Effector memory CD8-positive, alpha-beta T cell (primary cell): ENCODE measurements at places on chromosomes 2 and 18.

DNA sequence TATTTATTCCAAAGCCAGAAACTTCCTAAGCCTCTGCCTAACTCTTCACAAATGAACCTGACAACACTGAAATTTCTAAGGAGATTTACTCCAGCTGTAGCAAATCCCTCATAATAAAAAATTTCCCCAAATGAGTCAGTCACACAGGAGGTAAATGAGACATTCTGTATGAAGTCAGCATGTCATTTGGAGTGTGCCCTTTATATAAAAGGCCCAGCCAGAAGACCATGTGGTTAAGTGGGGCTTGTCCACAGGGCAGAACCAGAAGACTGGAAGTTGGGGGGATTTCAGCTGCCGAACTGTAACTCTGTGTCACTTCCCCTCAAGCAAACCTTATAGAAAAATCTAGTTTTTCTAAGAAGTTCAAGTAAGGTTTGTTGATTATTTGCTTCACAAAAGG lies 30.2 kb downstream of the NRP2 start:
- peaks cover 4% of the 10 kb centered on the region for H3K36me3 ChIP-seq
- no peak for DNase-seq
- no peak overlapping the region for H3K27ac ChIP-seq
- no peak overlapping the region for H3K4me3 ChIP-seq
- no peaks in the 10 kb centered on the region for H3K4me1 ChIP-seq

DNA sequence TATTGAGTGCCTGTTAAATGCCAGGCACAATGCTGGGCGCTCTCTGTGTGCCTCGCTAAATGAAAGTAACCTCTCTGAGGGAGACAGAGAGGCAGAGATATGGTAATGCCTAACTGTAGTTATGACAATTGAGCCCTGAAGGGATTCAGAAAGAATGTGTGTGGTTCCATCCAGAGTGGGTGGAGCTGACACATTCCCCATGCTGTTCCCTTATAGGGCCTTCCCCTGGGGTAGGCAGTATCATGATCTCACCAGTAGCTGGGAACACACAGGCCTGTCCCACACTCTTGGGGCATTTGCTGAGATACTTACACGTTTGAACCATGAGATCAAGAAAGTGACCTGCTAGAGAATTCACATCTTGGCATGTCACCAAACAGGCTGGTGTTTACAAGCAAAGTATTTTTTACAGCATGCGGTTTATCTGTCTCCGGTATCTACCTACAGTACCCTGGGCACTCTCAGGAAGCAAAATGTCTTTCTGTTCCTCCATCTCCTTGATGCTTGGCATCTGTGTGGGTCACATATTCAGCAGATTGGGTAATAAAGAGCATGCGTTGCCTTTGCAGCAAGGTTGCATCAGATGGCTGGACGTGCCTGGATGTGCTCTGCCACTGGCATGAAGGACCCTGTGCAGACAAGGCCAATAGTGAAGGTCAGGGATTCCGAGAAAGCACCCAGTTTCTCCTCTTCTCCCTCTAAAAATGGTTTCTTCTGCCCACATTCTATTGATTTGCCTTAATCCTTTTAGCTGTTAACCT lies 9.4 kb downstream of the CTIF start:
- peaks cover 12% of the 10 kb centered on the region for H3K27me3 ChIP-seq
- no peaks in the 10 kb centered on the region for H3K36me3 ChIP-seq
- H3K4me3 ChIP-seq = no peak overlapping the region
- no peak for DNase-seq
- H3K27ac ChIP-seq = no peak overlapping the region

GRCh38 chr2:24745825-24746224 lies 47.4 kb downstream of the PTRHD1 start:
- no peak for DNase-seq
- peaks cover 7% of the 10 kb centered on the region for H3K4me1 ChIP-seq
- no peaks in the 10 kb centered on the region for H3K27me3 ChIP-seq
- H3K36me3 ChIP-seq = peaks cover 37% of the 10 kb centered on the region
- H3K4me3 ChIP-seq = peak overlapping the region; percentile 62

GRCh38 chr2:111897630-111897923 lies 830 bp upstream of the MERTK start:
- peaks cover 10% of the 10 kb centered on the region for H3K4me1 ChIP-seq
- no peak for DNase-seq
- peaks cover 26% of the 10 kb centered on the region for H3K27me3 ChIP-seq
- H3K36me3 ChIP-seq = no peaks in the 10 kb centered on the region
- H3K27ac ChIP-seq = no peak overlapping the region
- H3K4me3 ChIP-seq = peak overlapping the region; percentile 84

GRCh38 chr2:160842286-160842685 lies 317.9 kb upstream of the TANK start:
- H3K27me3 ChIP-seq = peaks cover 36% of the 10 kb centered on the region
- no peak for DNase-seq
- H3K4me1 ChIP-seq = no peaks in the 10 kb centered on the region
- H3K36me3 ChIP-seq = no peaks in the 10 kb centered on the region
- no peak overlapping the region for H3K4me3 ChIP-seq

GRCh38 chr2:46967990-46968647 lies 52.5 kb upstream of the MCFD2 start:
- H3K27ac ChIP-seq = no peak overlapping the region
- no peaks in the 10 kb centered on the region for H3K27me3 ChIP-seq
- H3K36me3 ChIP-seq = peaks cover 45% of the 10 kb centered on the region
- no peak overlapping the region for H3K4me3 ChIP-seq
- peaks cover 30% of the 10 kb centered on the region for H3K4me1 ChIP-seq

GRCh38 chr2:147364597-147364996 lies 480.2 kb upstream of the ACVR2A start:
- peak overlapping the region; percentile 10 for H3K27ac ChIP-seq
- peaks cover 4% of the 10 kb centered on the region for H3K4me1 ChIP-seq
- H3K27me3 ChIP-seq = no peaks in the 10 kb centered on the region
- no peaks in the 10 kb centered on the region for H3K36me3 ChIP-seq

GRCh38 chr18:48348739-48349138 lies 60.4 kb downstream of the ZBTB7C start:
- H3K4me3 ChIP-seq = no peak overlapping the region
- H3K27ac ChIP-seq = no peak overlapping the region
- H3K4me1 ChIP-seq = peaks cover 2% of the 10 kb centered on the region

- H3K27ac ChIP-seq = no peak overlapping the region
- no peaks in the 10 kb centered on the region for H3K36me3 ChIP-seq
- no peaks in the 10 kb centered on the region for H3K4me1 ChIP-seq
- DNase-seq = no peak
- H3K4me3 ChIP-seq = no peak overlapping the region
These were observed 11.9 kb downstream of the ADD2 start for GRCh38 chr2:70756128-70756527.

DNA sequence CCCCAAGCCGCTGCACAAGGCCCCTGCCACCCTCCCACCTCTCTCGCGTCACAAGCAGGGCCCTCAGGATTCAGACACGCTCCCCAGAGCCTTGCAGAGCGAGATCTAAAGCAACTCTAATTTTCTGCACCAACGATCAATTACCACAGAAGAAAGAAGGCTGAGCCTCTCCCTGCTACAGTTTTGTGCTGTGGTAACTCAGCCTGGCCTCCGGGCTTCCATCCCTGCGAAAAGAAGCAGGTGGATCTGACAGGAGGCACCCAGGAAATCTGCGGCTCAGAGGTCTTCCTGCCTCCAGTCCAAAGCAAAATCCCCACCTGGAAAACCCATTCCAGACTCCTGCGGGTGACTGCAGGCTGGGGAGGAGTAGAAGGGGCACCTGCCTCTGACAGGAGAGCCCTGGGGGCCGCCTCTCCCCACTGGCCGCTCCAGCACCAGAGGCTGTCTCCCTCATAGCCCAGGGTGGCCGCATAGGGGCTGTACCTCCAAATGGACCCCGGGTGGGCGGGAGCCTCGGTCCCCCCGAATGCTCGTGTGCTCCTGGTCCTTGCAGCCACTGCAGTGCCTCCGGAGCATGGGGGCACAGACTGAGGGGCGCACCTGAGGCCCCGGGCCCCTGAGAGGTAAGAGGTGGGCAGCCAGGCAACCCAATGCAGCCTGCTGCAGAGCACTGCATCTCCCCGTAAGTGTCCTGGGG lies 31.0 kb downstream of the PXDN start:
- H3K4me3 ChIP-seq = no peak overlapping the region
- no peaks in the 10 kb centered on the region for H3K4me1 ChIP-seq
- H3K36me3 ChIP-seq = no peaks in the 10 kb centered on the region
- no peak for DNase-seq

- no peaks in the 10 kb centered on the region for H3K4me1 ChIP-seq
- DNase-seq = peak; percentile 19
- no peak overlapping the region for H3K4me3 ChIP-seq
- H3K27ac ChIP-seq = no peak overlapping the region
- H3K27me3 ChIP-seq = peaks cover 42% of the 10 kb centered on the region
These were observed 311.8 kb downstream of the LNPK start for GRCh38 chr2:175690113-175690837.

GRCh38 chr2:219636144-219636915 lies 8.9 kb downstream of the SLC4A3 start:
- peaks cover 24% of the 10 kb centered on the region for H3K27me3 ChIP-seq
- H3K36me3 ChIP-seq = no peaks in the 10 kb centered on the region
- no peak for DNase-seq
- peaks cover 5% of the 10 kb centered on the region for H3K4me1 ChIP-seq
- no peak overlapping the region for H3K27ac ChIP-seq
- H3K4me3 ChIP-seq = no peak overlapping the region

DNA sequence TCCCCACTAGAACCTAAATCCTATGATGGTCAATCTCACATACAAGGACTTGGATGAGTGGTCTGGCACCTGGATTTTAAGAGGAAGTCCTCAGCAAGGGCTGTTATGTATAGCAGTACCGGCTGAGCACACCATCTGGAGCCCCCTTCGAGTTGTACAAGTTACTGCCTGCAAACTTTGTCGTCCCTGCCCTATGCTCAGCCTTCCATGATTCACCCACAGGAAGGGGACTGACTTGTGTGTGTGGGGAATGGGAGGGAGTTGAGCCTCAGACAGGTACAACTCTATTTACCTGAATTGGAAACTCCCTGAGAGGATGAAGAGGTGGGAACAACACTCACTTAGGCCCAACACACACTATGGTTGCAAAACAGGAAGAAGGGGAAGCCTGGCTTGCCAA lies 186.6 kb downstream of the MYO5B start:
- no peak for DNase-seq
- H3K4me3 ChIP-seq = no peak overlapping the region
- peaks cover 37% of the 10 kb centered on the region for H3K27me3 ChIP-seq
- no peaks in the 10 kb centered on the region for H3K36me3 ChIP-seq

- H3K27me3 ChIP-seq = no peaks in the 10 kb centered on the region
- no peaks in the 10 kb centered on the region for H3K36me3 ChIP-seq
- no peak overlapping the region for H3K4me3 ChIP-seq
- DNase-seq = no peak
These were observed 1596.8 kb upstream of the SLC39A10 start for GRCh38 chr2:194060269-194060668.

DNA sequence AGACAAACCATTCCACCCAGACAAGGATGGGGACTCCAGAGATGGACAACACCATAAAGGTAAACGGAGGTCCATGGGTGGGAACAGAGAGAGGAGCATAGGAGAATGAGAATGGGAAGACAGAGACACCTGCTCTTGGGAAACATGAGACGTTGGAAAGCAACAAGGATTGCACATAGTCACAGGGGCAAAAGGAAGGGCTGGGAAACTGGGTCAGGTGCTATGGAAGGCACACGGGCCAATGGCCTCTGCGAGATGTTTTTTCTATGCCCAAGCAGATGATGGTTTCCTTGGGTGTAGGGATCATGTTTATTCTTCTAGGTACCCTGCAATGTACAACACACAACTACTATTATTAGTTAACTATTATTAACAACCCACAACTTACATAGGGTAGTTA lies 143.6 kb upstream of the AGAP1 start:
- H3K27me3 ChIP-seq = peaks cover 66% of the 10 kb centered on the region
- no peak overlapping the region for H3K27ac ChIP-seq
- H3K36me3 ChIP-seq = no peaks in the 10 kb centered on the region
- no peak overlapping the region for H3K4me3 ChIP-seq
- H3K4me1 ChIP-seq = no peaks in the 10 kb centered on the region
